Adipocyte (in vitro differentiated cells): ENCODE measurements at places on chromosomes 13 and 19.

- peak; percentile 59 for DNase-seq
Observed at GRCh38 chr13:110425444-110425780, 118.3 kb downstream of the COL4A2 start.

- no peak for DNase-seq
Observed at GRCh38 chr13:44031555-44031954, 151.9 kb downstream of the LACC1 start.

GRCh38 chr13:50255639-50256038 is 240.4 kb downstream of the KCNRG start:
- peak; percentile 24 for DNase-seq

GRCh38 chr13:66362485-66362884 is 867.7 kb downstream of the PCDH9 start:
- DNase-seq = no peak

- DNase-seq = no peak
Observed at GRCh38 chr13:47415048-47415447, 518.2 kb upstream of the HTR2A start.

DNA sequence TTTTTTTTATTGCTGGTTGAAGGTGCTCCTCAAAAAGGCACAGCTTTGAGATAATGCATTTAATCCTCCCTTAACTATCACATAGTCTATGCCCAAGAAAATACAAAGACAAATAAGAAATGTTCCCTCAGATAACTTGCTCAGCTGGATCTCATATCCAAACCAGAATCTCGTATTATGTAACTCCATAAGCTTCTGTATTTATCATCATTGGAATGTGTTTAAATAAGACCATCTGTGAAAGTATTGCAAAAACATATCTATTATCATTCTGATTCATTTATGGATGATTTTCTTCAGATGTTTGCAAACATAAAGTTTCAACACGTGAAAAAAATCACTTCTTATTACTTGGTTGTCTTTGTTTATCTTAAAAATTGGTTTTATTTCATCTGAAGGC is 190.9 kb downstream of the IRS2 start:
- DNase-seq = peak; percentile 52

DNA sequence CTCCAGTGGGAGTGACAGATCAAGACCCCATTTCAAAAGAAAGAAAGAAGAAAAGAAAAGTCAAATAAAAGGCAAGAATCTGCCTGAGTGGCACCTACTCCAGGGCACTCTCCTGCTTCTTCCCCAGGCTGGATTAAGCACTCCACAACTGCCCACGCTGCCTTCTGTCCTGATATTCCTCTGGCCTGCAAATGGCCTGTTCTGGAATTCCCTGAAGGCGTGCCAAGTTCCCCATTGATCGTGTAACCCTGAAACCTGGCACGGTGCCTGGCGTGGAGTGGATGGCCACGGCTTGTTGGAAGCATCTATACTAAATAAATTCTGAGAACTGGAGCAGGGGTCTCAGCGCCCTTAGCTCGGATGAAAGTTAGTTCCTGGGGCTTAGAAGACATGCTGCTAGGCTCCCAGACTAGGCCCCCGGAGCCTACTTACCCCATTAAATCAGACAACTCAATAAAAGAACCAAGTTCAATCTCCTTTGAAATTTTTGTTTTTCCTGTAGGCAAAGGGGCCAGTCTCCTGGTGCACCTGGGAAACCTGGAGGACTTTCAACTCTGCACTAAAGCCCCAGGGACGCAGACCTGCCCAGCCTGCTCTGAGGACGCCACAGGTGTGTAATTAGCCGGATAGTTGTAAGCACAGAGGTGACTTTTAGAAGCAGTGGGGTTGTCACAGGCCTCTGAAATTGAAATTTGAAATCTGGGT is 21.9 kb downstream of the ANKRD27 start:
- no peak for DNase-seq

DNA sequence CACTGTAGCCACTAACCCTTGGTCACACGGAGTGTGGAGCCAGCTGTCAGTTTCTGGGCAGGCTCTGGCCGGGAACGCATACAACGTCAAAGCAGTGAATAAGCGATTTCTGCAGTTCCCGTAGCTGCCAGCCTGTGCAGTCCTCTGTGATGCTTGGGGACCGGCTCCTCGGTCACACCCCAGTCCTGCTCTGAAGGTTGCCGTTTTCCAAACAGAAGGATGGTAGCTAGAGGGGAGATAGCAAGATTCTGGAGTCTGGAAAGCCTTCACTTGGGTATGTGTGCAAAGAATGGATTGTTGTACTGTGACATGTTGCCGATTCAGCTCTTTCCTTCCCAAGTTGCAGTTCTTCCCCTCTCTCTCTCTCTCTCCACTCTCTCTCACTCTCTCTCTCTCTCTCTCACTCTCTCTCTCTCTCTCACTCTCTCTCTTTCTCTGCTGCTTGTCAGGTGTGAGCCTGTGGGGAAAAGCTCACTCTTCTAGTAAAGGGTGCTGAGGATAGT is 38.7 kb upstream of the C1QTNF9 start:
- peak; percentile 51 for DNase-seq

DNA sequence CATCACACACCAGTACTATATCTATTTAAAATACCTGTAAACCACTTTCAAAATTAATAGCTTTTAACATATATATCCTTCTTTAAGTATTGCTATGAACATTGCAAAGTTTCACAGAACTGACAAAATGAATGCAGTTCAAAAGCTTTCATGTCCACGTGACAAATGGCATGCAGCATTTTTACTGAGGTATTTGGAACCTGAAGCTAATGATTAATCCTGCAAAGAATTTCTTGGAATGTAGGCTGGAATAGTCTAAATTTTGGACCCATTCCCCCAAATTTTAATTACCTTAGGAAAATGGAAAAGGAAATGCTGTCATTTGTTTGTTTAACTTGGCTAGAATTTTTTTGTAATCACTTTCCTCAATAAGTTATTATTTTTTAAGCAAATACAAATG is 423.8 kb upstream of the GPC6 start:
- DNase-seq = no peak

GRCh38 chr13:31310786-31311185 is 111.0 kb downstream of the B3GLCT start:
- DNase-seq = peak; percentile 4

DNA sequence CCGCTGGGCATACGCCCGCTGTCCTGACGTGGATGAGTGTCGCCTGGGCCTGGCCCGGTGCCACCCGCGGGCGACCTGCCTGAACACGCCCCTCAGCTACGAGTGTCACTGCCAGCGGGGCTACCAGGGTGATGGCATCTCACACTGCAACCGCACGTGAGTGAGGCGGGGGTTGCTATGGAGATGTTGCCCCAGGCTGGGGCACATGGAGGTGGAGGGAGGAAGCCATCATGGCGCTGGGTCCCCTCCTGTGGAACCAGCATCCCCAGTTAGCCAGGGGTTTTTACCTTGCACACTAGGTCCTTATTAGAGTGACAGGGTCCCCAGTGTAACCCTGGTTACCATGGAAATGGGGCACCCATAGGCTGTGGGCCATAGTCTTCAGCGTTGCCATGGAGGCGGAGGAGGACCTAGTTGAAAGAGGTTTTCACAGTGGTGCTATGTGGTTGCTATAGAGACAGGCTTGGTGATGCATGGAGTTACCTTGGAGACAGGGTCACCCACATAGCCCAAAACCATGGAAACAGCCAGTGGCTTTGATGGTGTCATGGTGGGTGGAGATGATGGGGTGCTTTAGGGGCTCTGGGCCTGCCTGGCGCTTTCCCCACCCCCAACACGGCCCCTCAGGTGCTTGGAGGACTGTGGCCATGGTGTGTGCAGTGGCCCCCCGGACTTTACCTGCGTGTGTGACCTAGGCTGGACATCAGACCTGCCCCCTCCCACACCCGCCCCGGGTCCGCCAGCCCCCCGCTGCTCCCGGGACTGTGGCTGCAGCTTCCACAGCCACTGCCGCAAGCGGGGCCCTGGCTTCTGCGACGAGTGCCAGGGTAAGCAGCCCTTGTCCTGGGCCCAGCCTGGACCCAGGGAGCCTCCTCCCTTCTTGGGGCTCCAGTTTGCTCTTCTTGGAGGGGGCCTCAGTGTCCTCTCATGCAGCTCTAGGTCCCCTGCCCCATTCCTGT is 27.1 kb downstream of the MEGF8 start:
- DNase-seq = no peak

GRCh38 chr19:29858000-29858596 is 46.3 kb downstream of the CCNE1 start:
- DNase-seq = no peak

DNA sequence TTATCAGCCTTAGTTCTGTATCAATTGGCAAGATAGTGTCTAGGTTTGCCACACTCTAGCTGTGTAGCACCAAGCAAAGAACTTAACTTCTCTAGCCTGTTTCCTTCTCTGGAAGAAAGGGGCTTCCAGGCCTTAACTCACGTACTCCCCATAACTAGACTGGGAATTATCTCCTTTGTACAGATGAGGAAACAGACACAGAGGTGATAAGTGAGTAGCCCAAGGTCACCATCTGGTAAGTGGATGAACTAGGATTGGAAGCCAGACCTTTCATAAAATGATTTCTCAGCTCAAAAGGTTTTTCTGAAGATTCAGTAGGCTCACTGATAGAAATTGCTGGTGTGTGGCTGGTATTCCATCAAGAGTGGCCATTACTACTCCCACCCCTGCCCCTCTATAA is 3.1 kb downstream of the ZNF428 start:
- DNase-seq = no peak

DNA sequence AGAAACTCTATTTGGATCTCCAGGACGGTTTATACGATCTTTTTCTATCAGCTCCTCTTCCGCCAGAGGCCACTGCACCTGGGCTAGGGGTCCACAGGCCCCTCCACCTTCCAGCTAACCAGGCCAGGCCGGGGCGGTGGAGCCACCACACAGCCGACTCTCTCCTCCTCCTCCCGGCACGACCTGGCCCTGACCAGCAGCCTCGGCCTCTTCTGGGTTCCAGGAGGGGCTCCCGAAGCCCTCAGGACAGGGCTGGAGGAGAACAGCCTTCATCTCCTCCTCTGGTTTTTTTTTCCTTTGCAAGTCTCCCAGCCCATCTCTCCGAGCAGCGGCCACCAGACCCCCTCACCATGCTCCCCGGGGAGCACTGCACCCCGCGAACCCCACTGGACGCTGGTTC is 17.1 kb downstream of the DPF1 start:
- no peak for DNase-seq

DNA sequence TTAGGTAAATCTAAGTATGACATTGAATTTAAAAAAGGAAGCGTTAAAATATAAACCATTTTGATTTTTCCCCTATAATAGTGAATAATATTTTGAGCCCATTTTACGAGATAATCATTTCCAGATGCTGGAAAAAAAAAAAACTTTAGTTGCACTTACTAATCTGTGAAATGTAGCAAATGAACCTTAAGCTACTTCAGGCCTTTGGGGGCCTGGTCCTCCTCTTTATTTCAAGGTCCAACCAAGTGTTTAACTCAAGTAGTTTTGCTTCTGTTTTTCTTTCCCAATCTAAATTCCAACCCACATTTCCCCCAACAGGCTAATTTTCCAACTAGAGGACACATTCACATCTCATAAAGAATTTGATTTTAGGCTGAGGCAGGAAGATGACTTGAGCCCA is 101.2 kb downstream of the TNFRSF19 start:
- DNase-seq = peak; percentile 49

GRCh38 chr13:30696278-30697176 is 38.8 kb upstream of the ALOX5AP start:
- no peak for DNase-seq

- no peak for DNase-seq
Observed at GRCh38 chr13:29140277-29140676, 320.1 kb downstream of the MTUS2 start.

- DNase-seq = no peak
Observed at GRCh38 chr13:100808330-100809128, 133.9 kb upstream of the TMTC4 start.

GRCh38 chr19:47283405-47284059 is 8.8 kb downstream of the INAFM1 start:
- DNase-seq = no peak

GRCh38 chr19:51887522-51888498 is at the start of gene ZNF577:
TSS of gene ZNF577 (minus strand) at chr19:51887951. CDS start at chr19:51880382, 7,569 bp downstream.
- peak; percentile 92 for DNase-seq

- DNase-seq = no peak
Observed at GRCh38 chr13:34810996-34811395, 131.1 kb upstream of the NBEA start.

DNA sequence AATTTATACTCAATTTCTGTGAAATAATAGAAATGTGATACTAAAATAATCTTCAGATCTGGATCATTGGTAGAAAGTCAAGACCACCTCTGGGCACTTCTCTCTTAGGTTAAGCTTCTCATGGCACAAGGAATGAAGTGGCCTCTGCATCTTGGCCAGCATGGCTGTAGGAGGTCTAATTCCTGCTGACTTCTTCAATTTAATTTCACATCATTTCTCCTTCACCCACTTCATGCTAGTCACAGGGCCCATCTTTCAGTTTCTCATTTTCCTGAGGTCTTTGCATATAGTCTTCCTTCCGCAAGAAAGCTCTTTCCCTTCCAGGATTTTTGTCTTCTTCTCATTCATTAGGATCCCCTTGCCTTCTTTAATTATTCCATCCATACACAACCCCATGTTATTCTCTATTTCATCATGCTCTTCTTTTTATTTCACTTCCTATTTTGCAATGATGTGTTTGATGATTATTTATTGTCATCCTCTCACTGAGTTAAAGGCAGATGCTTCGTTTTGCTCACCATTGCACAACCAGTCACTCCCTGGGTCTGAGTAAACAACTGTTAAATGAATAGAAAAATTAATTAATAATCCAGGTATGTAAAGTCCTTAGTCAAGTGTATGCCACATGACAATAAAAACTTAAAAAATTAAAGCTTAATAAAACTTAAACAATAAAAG is 397.4 kb downstream of the SPRY2 start:
- DNase-seq = no peak
